ENCODE measurements at places on chromosomes 12 and 14. TPM values are rescaled to one million over a fixed set of nuclear protein-coding genes. Genes with fewer than 3 reads are reported as not detected.

DNA sequence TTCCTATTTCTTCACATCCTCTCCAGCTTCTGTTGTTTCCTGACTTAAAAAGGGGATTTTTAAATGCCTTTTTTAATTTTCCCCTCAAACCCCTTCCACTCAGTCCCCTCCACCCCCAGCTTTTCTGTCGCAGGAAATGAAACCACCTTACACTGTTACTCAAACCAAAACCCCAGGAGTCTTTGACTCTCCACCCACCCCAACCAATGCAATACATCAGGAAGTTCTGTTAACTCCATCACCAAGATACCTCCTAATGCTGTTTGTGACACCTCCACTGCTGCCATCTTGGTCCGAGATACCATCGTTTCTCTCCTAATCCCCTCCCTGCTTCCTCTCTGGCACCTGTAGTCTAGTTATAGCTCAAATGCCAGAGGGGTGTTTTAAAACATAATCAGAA lies 25.4 kb upstream of the CPM start:
- no peak for DNase-seq

- DNase-seq, result no peak
These were observed 18.6 kb downstream of the C12orf75 start for GRCh38 chr12:105349138-105349537.

DNA sequence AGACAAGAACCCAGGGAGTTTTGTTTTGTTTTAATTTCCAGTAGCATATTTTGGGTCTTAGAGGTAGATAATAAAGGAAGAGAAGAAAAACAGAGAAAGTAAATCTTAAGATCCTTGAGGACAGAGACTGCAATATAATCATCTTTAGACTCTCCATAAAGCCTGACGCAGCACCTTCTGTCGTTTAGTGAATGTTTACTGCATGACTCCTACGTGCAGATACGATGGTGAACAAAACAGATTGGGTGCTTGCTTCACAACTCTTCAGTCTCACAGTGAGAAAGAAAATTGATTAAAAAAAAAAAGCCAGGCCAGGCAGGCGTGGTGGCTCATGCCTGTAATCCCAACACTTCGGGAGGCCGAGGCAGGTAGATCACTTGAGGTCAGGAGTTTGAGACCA lies 86.9 kb downstream of the STON2 start:
- DNase-seq, result no peak

- no peak for DNase-seq
These were observed 63.7 kb upstream of the DNM1L start for GRCh38 chr12:32615441-32615840.

DNA sequence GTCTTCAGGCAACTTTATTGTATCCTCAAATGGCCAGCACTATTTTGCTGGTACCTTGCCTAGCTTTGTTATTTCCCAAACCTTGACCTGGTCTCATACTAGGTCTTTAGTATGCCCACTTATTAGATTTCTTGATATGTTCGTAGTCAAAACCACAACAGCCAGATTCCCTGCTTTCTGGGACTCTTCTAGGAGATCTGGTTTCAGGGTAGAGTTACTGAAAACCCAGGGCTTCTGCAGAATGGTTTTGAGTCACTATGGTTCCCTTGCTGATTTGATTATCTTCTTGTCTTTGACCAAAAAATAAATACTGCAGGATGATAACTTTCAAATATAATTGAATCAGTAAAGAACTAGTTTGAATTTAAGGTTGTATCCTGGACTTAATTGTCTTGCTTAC lies 211.2 kb downstream of the FUT8 start:
- no peak for DNase-seq

GRCh38 chr12:71183018-71183417 lies 25.2 kb upstream of the TSPAN8 start:
- DNase-seq, result no peak

GRCh38 chr14:45907782-45908181 lies 654.8 kb upstream of the MIS18BP1 start:
- DNase-seq, result no peak

GRCh38 chr12:123151457-123152454 lies 866 bp upstream of the PITPNM2 start:
- DNase-seq, result no peak

DNA sequence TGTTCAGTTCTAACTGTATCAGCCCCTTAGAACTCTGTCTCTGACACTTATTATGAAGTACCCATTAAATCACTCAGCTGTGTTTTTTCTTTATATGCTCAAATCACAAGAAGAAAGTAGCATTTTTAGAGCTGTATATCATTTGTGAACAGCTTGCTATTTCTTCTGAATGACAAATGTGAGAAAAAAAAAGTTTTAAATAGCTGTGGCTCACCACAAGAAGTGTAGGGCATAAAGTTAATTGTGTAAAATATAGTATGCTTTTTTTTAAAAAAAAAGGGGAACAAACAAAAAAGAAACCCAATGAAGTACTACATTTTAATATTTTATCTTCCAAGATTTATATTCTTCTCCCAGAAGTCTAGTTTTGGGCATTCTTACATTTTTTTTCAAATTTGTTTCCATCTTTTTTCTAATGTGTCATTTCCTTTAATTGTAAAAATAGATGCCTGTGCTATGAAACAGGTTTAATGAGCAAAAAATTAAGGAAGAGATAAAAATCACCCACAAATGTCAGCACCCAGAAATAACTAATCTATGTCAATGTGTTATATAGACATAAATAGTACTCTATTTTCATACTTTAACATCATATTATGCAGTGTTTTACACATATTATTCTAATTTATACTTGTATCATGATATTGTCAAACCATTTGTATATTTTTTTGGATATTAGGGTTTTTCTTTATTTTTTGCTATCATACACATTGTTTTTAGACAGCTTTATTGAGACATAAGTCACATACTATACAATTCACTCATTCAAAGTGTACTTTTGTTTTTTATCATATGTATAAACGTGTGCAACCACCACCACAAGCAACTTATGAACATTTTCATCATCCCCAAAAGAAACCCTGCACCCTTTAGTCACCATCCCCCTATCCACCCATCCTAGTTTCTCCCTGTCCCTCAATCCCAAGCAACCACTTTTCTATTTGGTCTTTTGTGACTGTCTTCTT lies 22.4 kb upstream of the LRRK2 start:
- no peak for DNase-seq

DNA sequence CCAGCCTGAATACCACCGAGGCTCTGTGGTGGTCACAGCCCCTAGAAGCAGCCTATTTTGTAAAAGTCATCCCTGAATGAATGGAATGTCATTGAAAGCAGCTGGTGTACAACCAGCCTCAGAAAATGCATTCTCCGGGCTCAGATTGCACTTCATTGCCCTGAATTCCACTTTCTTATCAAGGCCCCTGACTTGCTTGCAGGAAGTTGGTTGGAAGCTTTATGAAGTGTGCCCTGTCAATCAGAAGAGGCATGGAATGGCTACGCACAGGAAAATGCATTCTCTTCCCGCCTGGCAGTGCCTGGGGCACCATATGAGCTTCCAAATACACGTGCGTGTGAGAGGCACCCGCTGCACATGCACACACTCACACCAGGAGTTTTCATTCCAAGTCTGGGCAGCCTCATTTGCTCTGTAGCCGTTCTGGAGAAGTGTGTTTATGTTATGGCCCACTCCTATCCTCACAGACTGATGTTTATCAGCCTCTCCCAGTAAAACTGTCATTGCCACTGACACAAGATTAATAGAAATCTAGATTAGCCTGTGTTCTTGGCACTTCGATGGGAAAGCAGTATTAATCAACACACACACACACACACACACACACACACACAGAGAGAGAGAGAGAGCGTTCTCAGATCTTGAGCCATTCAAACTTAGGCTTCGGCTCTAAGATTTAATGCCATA lies 63.9 kb downstream of the NUAK1 start:
- peak; percentile 75 for DNase-seq

- DNase-seq, result no peak
These were observed 1409.5 kb downstream of the AACS start for GRCh38 chr12:126474703-126475102.

GRCh38 chr12:109193896-109194295 lies 77.5 kb downstream of the ACACB start:
- no peak for DNase-seq

DNA sequence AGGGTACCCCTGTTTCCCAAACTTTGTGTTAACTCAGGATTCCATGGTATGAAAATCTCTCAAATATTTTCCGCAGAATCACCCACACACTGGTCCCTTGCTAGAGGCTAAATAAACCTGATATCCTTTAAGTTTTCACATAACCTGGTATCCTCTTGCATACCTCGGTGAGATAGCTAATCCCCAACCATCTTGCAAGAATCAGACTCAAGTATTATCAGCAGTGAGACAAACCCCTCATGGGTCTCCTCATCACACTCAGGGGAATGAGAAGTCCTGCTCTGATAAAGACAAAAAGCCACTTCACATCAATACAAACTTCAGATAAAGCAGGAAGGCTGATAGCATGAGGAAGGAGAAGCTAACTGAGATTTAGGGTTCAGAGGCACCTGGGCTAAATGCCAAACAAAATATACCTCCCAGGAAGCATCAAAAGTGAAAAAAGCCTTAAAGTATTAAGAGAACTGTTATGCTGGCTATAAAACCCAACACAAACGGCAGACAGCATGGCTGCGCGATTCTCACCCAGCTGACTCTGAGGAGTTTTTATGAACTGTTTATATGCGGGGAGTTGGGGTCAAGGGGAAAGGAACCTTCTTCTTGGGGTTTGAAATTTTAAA lies 96.5 kb downstream of the FOXN3 start:
- no peak for DNase-seq

- DNase-seq, result peak; percentile 82
These were observed 39.7 kb downstream of the PPTC7 start for GRCh38 chr12:110543252-110543959.

DNA sequence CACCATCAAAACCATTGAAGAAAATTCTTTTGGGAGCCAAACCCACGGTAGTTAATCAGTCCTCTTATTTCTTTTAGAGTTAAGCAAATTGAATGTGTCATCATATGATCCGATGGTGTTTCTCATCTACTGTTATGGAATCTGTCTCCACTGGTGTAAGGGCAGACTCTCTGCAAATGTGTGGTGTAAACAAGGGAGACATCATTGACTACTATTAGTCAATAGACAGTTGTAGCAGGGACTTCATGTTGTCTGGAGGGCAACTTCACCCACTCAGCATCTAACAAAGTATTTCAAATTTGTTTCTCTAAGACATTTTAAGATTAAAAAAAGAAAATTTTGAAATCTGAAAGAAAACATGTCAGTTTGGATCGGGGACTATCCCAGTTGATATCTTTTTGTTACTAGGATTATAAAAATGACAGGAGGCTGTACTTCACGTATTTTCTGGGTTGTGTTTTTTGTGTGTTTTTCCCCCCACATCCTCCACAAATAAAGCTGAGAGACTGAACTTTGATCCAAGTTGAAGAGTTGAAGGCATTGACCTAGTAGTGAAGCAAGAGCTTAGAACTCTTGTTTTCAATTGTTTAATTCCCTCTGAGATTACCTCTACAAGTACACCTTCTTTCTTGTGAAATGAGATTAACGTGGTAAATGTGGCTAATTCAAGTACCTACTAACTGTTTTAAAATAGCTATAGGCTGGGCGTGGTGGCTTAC lies 4.0 kb downstream of the GOLGA5 start:
- no peak for DNase-seq

GRCh38 chr12:120115066-120115465 lies 1.5 kb downstream of the RAB35 start:
- DNase-seq, result no peak

- peak; percentile 57 for DNase-seq
These were observed 212.0 kb downstream of the PTPRO start for GRCh38 chr12:15534322-15534721.

DNA sequence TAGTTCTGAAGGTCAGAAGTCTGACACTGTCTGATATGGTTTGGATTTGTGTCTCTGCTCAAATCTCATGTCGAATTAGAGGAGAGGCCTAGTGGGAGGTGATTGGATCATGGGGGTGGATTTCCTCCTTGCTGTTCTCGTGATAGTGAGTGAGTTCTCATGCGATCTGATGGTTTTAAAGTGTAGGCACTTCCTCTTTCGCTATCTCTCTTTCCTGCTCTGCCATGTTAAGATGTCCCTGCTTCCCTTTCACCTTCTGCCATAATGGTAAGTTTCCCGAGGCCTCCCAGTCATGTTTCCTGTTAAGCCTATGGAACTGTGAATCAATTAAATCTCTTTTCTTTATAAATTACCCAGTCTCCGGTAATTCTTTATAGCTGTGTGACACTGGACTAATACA lies 84.1 kb upstream of the TMTC1 start:
- no peak for DNase-seq

GRCh38 chr12:2402073-2402579 lies 349.3 kb downstream of the CACNA1C start:
- DNase-seq, result no peak

DNA sequence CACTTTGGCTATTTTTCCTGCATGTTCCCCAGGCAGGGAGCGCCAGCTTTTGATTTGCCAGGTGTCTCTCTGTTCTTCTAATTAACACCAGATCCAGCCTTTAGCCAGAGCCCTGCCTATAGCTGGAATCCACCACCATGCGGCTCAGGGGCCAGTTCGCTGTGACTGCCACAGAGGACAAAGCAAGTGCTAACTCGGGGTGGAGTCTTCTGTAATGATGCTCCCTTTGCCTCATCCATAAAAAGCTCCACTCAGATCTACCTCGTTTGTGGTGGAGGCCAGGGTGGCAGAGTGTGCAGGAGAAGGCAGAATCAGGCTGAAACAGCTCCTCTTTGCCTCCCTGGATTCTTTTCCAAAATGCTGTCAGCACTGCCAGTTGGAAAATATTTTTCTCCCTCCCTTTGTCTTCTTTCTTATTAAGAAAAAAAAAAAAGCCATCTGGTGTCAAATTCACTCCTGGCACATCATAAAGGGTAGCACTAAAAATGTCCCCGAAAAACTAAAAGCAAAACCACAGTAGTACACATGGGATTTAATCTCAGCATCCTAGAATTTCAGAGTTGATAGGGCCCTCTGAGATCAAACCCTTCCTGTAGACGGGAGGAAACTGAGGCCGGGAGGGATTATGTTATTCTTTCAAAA lies 18.0 kb upstream of the CTDSP2 start:
- DNase-seq, result no peak

Gene FOXA1
- 3.1 TPM for total RNA-seq

Gene RFLNA
- not detected for total RNA-seq

Gene METTL17
- total RNA-seq, result 60.2 TPM

Gene ASCL1
- not detected for total RNA-seq

Gene MGP
- 42.8 TPM for total RNA-seq

Gene MFAP5
- total RNA-seq, result not detected

Gene KRT5
- not detected for total RNA-seq

Gene NOVA1
- total RNA-seq, result 2.2 TPM

Gene CPNE6
- total RNA-seq, result not detected
